ENCODE measurements at places on chromosomes 7 and 10.

GRCh38 chr7:16071246-16071857 is 350.0 kb downstream of the CRPPA start:
- no peak for DNase-seq
- H3K27me3 ChIP-seq: no peaks in the 10 kb centered on the region
- no peak overlapping the region for H3K4me3 ChIP-seq
- no peak overlapping the region for H3K27ac ChIP-seq

GRCh38 chr10:33638891-33639290 is 304.4 kb upstream of the NRP1 start:
- no peak overlapping the region for H3K4me3 ChIP-seq
- DNase-seq: no peak
- no peaks in the 10 kb centered on the region for H3K4me1 ChIP-seq
- H3K27ac ChIP-seq: no peak overlapping the region

DNA sequence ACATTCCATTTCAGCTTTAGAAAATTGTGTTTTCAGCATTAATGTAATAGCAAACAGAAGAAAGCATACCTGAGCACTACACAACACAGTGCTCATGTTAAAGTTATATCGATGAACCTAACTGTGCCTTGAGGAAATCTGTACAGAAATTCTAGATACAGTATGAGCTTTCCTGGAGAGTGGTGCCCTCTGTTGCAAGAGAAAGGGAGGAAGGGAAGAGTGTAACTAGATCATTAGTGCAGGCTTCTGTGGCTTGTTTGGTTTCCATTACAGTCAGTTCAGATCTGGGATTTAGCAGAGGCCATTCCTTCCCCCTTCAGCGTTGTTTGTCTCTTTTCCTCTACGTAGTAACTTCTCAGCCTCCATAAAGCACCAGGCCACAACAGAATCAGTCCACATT is 139.7 kb downstream of the HTR7 start:
- H3K36me3 ChIP-seq: no peaks in the 10 kb centered on the region
- no peak for DNase-seq
- H3K4me1 ChIP-seq: no peaks in the 10 kb centered on the region

DNA sequence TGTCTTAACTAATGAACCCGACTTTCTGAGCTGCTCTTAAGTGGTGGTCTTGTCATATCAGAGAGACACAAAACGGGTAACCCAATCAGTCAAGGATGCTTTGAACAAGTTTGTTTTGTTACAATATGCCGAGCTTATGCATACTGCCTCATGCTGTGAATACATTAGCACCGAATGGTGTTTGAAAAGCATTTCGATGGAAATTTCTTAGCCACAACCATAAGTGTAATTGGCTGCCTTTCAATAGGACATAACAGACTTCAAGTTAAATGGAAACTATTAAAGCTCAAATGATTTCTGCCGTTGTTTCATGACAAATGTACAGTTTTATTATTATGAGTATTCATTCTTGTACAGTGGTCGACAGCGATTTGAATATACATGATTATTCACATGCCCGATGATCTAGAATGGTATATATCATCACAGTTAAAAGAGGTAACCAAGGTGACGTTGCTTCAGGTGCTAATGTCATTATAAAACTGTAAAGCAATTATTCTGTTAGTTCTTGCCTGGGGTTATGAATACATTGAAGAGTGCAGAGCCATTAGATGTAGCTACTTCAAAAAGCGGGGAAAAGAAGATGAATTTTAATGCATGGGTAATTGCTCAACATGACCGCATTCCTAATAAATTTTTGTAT is 118.8 kb downstream of the EBF3 start:
- H3K4me1 ChIP-seq: no peaks in the 10 kb centered on the region
- no peaks in the 10 kb centered on the region for H3K36me3 ChIP-seq
- no peak overlapping the region for H3K4me3 ChIP-seq
- DNase-seq: no peak

DNA sequence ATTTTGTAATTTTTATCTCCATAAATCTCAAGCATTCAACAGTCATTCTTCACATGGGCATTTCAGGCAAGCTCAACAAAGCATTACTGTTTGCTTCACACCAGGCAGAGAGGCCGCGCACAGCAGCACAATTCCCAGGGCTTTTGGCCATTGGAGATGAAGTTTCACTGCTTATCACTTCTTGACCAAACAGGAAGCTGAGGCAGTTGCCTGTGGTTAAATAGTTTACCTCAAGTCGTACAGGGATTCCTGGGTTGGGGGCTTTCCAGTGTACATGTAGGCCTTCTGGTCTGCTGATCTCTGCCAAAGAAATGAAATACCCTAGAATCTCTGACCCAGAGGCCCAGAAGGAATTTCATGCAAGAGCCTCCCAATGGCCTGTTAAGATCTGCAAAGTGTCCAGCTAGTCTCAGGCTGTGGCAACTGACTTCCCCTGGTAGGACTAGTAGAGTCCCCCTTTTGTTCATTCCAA is 11.2 kb upstream of the PRDX3 start:
- H3K4me1 ChIP-seq: peaks cover 25% of the 10 kb centered on the region
- H3K36me3 ChIP-seq: no peaks in the 10 kb centered on the region
- no peak overlapping the region for H3K4me3 ChIP-seq

DNA sequence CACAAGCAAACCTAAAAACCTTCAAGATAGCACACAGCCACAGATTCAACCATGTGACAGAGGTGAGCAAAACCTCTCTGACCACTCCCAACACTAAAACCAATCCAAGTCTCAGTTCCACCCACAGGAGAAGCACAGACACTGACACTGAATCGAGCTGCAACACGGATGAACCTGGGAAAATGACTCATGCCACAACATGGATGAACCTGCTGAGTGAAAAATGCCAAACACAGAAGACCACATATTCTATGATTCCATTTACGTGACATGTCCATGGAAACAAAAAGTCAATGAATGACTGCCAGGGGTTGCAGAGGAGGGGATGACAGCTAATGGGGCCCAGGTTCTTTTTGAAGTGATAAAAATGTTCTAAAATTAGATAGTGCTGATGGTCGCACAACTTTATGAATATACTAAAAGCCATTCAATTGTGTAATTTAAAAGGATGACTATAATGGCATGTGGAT is 22.0 kb downstream of the CYTH3 start:
- H3K36me3 ChIP-seq: no peaks in the 10 kb centered on the region
- H3K27ac ChIP-seq: peak overlapping the region; percentile 80
- no peak overlapping the region for H3K4me3 ChIP-seq
- no peak for DNase-seq
- peaks cover 99% of the 10 kb centered on the region for H3K4me1 ChIP-seq

DNA sequence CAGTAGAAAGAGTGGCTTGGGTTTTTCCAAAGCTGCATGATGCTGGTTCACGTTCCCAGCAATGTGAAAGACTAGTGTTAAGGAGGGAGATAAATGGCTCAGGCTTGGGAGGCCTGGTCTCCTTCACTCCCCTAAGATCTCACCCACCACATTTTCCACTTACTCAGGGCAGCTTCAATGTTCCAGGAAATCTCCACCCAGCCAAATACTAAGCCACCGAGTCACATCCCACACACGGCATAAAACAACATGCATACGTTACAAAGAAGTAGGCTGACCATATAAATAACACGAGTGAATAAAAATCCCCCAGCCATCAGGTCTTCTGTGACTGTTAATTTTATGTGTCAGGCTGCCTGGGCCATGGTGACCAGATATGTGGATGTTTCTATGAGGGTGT is 303.5 kb downstream of the SFMBT2 start:
- H3K27me3 ChIP-seq: no peaks in the 10 kb centered on the region
- H3K36me3 ChIP-seq: no peaks in the 10 kb centered on the region
- no peak overlapping the region for H3K27ac ChIP-seq

- no peak for DNase-seq
- H3K36me3 ChIP-seq: no peaks in the 10 kb centered on the region
- H3K27ac ChIP-seq: no peak overlapping the region
- no peak overlapping the region for H3K4me3 ChIP-seq
Measured at GRCh38 chr10:66982792-66983474, 57.1 kb downstream of the LRRTM3 start.

GRCh38 chr10:117216611-117217195 is 19.4 kb downstream of the KCNK18 start:
- H3K36me3 ChIP-seq: no peaks in the 10 kb centered on the region
- peak; percentile 60 for DNase-seq
- peaks cover 11% of the 10 kb centered on the region for H3K27me3 ChIP-seq
- peaks cover 10% of the 10 kb centered on the region for H3K4me1 ChIP-seq

DNA sequence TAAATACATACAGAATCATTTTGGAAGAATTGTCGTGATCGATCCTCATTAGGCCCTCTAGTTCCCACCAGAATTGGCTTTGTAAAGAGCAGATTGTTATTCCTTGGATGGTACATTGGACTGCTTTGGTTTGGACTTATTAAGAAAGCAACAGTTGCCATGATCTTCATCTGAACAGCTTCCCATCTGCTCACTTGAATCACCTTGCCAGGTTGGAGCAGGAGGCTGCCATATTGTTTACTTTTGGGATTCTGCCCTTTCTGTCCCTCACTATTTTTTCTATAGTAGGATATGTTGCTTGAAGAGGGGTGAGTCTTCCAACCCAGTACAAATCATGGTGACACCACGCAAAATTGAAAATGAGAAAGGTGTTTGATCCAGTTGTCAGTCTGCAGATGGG is 199.6 kb downstream of the TCF7L2 start:
- H3K4me1 ChIP-seq: no peaks in the 10 kb centered on the region
- H3K27ac ChIP-seq: no peak overlapping the region
- no peaks in the 10 kb centered on the region for H3K27me3 ChIP-seq
- H3K4me3 ChIP-seq: no peak overlapping the region
- no peak for DNase-seq

GRCh38 chr7:27897441-27897847 is 157.5 kb downstream of the TAX1BP1 start:
- H3K4me1 ChIP-seq: peaks cover 41% of the 10 kb centered on the region
- H3K27me3 ChIP-seq: no peaks in the 10 kb centered on the region
- H3K27ac ChIP-seq: peak overlapping the region; percentile 27
- H3K4me3 ChIP-seq: no peak overlapping the region
- DNase-seq: no peak
- peaks cover 5% of the 10 kb centered on the region for H3K36me3 ChIP-seq

DNA sequence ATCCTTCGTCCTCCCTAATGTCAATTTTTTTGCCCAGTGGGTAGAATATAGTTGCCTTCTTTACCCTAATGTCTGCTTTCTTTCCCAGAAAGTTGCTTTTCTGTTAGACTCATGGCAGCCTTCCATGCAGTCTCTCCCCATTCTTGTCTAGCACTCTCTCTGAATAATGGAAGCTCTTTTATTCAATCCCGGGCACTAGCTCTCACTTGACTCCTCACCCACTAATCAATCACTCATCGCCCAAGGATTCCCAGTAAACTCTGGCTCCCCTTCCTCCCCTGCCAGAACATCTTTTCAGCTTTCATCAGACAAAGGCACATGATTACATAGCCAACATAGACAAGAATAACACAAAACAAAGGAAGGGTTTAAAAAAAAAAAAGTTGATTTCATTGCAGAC is 100.2 kb upstream of the RELN start:
- H3K27ac ChIP-seq: no peak overlapping the region
- peaks cover 6% of the 10 kb centered on the region for H3K27me3 ChIP-seq
- no peak overlapping the region for H3K4me3 ChIP-seq
- H3K36me3 ChIP-seq: no peaks in the 10 kb centered on the region
- H3K4me1 ChIP-seq: no peaks in the 10 kb centered on the region

DNA sequence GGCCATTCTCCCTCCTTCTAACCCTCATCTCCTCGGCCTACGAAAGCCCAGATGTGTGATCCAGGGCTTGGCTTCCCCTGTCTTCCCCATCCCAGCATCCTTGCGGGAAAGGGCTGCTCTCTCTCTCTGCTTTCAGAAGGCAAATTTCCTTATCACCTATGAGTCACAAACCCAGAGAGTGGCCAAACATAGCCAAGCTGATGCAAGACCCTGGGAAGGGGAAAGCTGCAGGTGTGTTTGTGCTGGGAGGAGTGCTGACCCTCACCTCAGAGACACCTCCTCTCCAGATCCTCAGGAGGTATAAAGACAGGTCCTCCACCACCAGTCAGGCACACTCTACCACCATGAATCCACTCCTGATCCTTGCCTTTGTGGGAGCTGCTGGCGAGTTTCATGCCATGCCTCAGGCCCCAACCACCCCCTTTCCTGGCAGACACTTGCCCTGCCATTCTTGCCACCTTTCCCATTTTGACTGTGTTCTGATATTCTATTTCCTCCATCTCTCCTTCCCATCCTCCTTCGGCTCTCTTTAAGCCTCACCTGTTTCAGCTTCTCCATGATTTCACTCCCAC is 10.6 kb upstream of the PRSS2 start:
- no peak for DNase-seq
- H3K27me3 ChIP-seq: no peaks in the 10 kb centered on the region
- H3K4me3 ChIP-seq: no peak overlapping the region
- H3K36me3 ChIP-seq: no peaks in the 10 kb centered on the region

DNA sequence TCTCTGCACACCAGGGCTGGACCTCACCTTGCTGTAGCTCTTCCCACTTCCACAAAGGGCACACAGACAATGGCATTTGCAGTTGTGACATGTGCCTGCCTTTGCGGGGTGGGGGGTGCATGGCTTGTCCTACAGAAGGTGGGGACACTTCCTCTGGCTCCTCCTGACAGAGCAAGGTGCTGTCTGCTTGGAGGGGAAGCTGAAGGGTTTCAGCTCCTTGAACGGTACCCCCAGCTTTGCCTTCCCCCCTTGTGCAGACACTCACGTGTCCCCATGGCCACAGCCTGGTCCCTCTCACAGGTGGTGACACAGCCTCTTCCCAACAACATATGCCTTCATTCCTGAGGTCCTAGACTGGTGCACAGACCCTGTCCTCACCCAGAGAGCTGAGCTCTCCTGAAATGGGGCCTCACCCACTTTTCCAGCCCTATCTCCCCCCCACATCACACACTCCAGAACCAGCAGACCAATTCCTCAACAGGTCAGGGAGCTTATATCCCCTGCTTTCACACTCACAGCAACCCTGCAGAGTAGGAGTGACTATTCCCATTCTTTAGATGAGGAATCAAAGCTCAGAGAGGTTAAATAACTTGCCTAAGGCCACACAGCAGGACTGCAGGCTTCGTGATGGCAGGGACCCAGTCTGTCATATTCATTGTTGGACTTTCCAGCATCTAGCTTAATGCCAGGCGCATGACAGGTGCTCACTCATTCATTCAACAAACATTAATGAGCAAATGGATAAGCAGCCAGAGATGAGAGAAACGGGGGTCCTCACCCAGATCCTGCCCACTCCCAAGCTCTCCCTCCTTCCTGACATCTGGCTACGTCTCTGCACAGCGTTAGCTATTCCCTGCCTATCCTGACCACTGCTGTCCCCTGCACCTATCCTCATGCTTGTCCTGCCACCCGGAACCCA is 44.4 kb downstream of the PARP12 start:
- H3K4me1 ChIP-seq: no peaks in the 10 kb centered on the region
- H3K27ac ChIP-seq: no peak overlapping the region
- no peak overlapping the region for H3K4me3 ChIP-seq
- DNase-seq: no peak
- H3K27me3 ChIP-seq: no peaks in the 10 kb centered on the region

GRCh38 chr10:30811276-30812017 is 181.9 kb upstream of the LYZL2 start:
- peaks cover 33% of the 10 kb centered on the region for H3K4me1 ChIP-seq
- no peak overlapping the region for H3K4me3 ChIP-seq
- no peak overlapping the region for H3K27ac ChIP-seq
- no peaks in the 10 kb centered on the region for H3K27me3 ChIP-seq

GRCh38 chr10:99248824-99249223 is 13.2 kb upstream of the HPSE2 start:
- DNase-seq: no peak
- no peak overlapping the region for H3K4me3 ChIP-seq
- H3K36me3 ChIP-seq: no peaks in the 10 kb centered on the region
- H3K4me1 ChIP-seq: no peaks in the 10 kb centered on the region

GRCh38 chr7:51647931-51648351 is 331.3 kb upstream of the COBL start:
- H3K4me1 ChIP-seq: no peaks in the 10 kb centered on the region
- H3K27ac ChIP-seq: no peak overlapping the region
- no peak for DNase-seq
- H3K36me3 ChIP-seq: no peaks in the 10 kb centered on the region
- H3K27me3 ChIP-seq: no peaks in the 10 kb centered on the region
- H3K4me3 ChIP-seq: no peak overlapping the region

All from SJSA1 (cell line).